ENCODE measurements at places on chromosomes 2 and 18.

GRCh38 chr2:231397928-231398294 is 2.4 kb downstream of the B3GNT7 start:
- no peak for DNase-seq

- no peak for DNase-seq
These were observed 26.9 kb downstream of the ZCCHC2 start for GRCh38 chr18:62549755-62550154.

- no peak for DNase-seq
These were observed 301.7 kb downstream of the PAX3 start for GRCh38 chr2:221997100-221997499.

- no peak for DNase-seq
These were observed 546.6 kb upstream of the CHAC2 start for GRCh38 chr2:53220969-53221368.

- no peak for DNase-seq
These were observed 59.4 kb downstream of the LIMS1 start for GRCh38 chr2:108593547-108594098.

DNA sequence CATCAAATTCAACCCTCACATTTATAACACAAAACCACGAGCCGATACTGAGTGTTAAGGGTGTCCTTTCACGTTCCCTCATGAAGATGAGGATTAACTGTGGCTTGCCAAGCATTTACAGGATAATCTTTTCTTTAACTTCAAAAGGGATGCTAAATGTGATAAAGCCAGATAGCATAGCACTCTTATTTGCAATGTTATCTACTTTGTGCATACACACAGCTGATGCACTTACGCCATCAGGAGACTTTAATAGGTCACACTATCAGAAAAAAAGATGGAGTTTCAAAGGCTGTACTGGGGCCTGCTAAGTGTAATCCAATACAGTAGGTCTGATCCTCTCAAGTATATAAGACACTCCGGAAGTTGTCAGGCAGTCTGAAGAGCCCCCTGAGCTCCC is 572.7 kb downstream of the PIK3C3 start:
- DNase-seq, result no peak

- no peak for DNase-seq
These were observed 14.2 kb upstream of the ANKRD44 start for GRCh38 chr2:197324801-197325200.

DNA sequence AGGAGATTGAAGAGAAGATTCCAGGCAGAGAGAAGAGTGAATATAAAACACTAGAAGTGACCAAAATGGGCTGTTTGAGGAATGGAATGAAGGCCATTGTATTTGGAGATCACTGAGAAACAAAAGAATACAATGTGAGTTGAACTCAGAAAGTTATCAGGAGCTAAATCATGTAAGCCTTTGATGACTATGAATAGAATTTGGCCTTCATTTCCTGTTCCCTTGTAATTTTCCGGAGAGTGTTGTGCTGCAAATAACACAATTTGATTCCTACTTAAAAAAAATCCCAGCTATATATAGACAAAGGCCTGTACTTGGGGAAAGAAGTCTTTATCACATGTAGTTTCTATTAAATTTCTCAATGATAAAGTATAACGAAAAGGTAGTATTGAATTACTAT is 33.7 kb upstream of the KYNU start:
- DNase-seq, result no peak

GRCh38 chr2:164899121-164899520 is 56.2 kb downstream of the SLC38A11 start:
- no peak for DNase-seq

DNA sequence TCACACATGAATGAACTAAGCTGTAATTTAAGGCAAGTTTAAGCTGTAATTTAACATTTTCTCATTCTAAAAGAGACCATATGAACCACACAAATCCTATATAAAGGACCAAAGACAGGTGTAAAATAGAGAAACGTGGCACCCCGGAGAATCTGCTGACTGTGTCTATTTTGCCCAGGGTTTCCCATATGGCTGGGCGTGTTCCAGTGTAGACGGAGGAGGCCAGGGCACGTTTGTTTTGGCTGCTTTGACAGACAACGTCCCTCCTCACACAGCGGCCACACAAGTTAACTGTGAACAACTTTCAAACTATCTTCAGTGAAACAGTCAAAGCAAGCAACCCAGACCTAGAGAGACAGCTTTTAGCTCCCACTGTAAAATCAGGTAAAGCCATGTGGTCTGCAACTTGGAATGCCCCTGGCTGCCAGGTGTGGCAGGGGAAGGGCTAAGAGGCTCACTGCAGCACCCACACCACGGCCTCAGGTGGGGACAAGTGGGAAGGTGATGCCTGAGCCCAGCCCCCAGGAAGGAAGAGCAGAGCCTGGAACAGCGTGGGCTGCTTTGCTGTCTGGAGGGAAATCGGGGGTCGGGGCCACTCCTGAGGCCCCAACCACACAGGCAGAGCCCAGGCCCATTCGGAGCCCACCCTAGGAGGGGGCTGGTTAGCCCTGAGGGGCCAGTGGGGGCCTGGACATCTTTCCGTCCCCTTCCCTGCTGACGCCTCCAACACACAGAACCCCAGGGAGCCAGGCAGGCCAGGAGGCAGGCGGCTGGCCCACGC is 40.7 kb downstream of the SLC66A2 start:
- no peak for DNase-seq

DNA sequence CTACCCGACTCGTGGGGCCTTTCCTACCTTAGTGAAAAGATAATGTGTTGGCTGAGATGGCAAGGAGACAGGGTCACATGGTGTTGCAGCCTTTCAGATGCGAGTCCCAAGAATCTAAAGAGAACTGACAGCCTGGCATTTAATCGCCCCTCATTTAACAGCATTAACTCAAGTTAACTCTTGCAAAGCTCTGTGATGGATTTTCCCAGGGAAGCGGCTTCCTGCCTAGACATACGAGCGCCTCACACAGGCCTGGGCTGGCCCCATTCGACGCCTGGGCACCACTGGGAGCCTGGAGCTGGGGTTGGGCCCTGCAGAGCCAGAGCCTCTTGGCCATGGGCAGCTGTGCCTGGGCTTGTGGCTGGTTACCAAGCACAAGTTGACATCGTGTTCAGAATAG is 140.8 kb downstream of the SEPTIN10 start:
- no peak for DNase-seq

DNA sequence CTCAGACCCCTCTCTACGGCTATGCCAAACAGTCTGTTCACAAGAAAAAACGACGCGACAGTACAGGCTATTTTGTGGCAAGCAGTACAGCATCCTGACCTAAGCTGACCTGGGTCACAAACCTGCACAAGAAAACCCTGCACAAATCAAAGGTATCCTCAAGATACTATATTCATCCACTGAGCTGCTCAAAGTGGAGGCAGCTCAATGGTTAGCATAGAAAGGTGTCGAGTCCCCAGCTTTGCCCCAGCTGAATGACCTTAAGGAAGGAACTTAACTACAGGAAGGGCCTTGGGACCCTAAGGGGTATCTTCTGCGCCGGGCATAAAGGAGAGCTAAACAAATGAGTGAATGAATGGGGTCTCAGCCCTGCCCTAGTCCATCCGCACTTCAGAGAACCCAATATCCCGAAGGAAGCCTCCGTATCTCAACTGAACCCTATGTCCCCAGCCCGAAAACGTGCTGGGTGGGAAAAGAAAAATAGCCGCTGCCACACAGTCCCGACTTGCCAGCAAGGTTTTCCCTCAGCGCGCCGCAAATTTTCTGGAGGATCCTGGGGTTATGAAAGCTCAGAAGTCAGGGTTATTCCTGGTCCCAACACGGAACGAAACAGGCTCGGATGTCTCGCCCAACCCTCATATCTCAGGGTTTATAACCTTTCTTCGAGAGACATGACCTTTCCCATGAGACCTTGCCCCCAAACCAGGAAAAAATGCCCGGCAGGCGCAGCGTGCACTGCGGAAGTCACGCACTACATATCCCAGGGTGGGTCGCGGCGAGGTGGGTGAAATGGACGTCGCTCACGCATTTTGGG is at the start of gene FASTKD1:
Gene FASTKD1 (minus strand): TSS at position 706 of the 814 bp plus-strand sequence. CDS start 1,836 bp downstream, outside the sequence.
- peak; percentile 89 for DNase-seq

GRCh38 chr2:140249821-140250220 is 1469.6 kb upstream of the NXPH2 start:
- no peak for DNase-seq

- no peak for DNase-seq
These were observed 111.9 kb upstream of the MAPRE2 start for GRCh38 chr18:34929336-34929780.

GRCh38 chr2:195898505-195899191 is 170.0 kb downstream of the DNAH7 start:
- DNase-seq, result no peak

GRCh38 chr2:12718015-12718671 is 1.4 kb downstream of the TRIB2 start:
- peak; percentile 52 for DNase-seq

DNA sequence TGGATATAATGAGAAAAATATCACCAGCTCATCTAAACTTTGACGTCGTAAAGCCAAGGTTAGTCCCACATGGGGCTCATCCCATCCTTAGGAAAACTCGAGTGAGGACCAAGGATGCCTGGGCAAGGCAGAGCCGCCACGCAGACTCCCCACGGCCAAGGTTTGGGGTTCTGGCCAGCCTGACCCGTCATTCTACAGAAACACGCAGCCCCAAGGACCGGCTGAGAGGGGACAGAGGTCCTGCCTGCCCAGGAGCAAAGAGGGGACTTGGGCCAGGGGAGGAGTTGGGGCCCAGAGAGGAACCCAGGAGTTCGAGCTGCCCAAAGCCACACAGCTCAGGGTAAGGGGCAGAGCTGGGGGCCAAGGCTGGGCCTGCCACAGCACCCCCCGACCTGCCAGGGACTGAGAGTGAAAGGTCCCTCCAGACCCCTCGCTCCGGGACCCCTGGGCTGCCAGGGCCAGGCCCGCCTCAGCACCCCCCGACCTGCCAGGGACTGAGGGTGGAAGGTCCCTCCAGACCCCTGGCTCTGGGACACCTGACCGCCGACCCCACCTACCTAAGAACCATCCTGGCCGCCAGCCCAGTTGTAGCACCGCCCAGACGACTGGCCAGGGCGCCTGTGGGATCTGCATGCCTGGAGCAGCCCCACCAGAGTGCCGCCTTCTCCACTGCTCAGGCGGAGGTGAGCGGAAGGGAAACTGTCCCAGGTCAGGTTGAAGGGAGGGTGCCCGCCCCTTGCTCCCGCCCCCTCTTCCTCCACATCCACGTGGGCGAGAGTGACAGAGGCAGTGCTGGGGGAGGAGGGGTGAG is at the start of gene PDCD1:
Gene PDCD1 (minus strand): TSS at position 689 of the 811 bp plus-strand sequence. CDS start 56 bp downstream, at position 633.
- DNase-seq, result peak; percentile 77

- DNase-seq, result no peak
These were observed 84.8 kb downstream of the STPG4 start for GRCh38 chr2:47070155-47070919.

DNA sequence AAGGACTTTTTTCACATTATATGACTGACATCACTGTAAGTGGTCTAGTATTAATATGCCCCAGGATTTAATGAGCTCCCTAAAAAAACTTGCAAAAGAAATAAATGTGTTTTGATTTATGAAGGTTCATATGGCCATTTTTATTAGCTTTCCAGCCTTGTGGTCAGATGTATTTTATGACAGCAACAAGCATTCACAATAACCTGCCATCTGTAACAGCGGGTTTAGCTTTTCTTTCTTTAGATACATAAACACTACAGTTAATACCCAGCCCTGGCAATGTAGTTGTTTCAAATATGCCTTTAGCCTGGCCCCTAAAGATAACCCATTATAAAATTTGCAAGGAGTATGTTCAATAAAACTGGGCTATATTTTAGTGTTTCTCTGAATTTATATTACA is 1063.8 kb downstream of the SOCS6 start:
- no peak for DNase-seq

DNA sequence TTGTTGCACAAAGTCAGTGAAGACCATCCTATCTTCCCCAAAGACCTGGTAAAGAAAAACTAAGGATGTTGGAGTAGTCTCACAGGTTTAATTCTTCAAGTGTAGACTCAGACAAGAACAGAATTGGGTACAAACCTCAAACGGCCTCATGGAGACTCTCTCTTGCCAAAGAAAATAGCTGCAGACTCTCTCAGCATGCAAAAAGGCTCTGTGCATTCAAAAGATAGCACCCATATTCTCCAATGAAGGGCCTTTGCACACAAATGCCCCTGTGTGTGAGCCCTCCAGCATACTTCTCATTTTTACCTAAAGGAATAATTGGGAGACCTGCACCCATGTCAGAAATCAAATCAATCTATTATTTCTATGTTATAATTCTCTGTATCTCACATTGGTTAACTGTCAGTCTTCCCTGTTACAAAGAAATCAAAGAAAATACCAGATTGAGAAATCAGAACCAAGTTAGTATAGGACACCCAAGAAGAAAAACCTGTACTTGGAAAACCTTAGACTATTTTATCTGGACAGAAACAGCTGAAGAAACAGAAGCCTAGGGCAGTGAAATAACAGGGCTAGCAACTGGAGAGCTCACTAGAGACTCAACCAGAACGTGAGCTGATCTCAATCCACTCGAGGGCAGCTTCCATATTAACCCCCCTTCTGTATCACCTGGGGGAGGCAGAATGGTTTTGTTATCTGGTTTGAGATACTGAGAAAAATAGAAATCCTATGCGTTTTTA is 134.7 kb upstream of the DNAJC10 start:
- no peak for DNase-seq

DNA sequence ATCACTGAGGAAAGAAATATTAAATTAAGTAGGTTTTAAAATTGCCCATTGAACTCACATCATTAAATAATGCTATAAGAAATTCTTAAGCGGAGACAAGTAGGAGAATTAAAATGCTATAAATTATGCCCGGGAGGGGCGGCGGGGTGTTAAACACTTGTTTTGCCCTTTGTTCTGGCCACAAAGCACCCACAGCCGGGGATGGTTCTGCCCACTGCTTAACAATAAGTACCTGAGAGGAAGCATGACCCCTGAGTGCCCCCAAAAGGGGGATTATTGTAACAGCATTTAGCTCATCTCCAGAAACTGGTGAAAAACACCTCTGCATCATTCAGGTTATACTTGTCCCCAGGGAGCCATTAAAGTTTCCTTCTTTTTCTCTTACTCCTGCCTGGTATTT is 332.7 kb upstream of the POU3F3 start:
- DNase-seq, result no peak

- no peak for DNase-seq
These were observed 74.9 kb upstream of the AGAP1 start for GRCh38 chr2:235418918-235419317.

GRCh38 chr2:79627237-79627636 is 114.4 kb downstream of the CTNNA2 start:
- no peak for DNase-seq

- no peak for DNase-seq
These were observed 46.9 kb upstream of the CD28 start for GRCh38 chr2:203659331-203660049.

DNA sequence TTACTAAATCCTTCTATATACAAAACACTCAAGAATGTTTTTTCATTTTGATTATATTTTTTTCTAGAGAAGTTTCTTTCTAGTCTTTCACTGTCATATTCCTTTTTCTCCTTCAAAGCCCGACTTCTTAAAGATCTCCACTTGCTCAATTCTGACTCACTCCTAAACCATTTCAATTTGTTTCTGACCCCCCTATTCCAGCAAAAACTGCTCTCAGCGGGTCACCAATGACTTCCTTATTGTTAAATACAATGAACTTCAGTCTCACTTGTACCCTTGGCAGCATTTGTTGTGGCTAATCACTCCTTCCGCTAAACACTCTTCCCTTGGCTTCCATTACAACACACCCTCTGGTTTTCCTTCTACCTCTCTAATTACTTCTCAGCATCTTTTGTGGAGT is 111.1 kb upstream of the RBBP8 start:
- DNase-seq, result no peak

All from CD4-positive, alpha-beta T cell treated with Interleukin-6 for 4 hours (primary cell).